ENCODE measurements at places on chromosomes 1 and 21.
A peak's percentile ranks its signal among the peaks of the same experiment; 100 is the strongest.

GRCh38 chr1:3924825-3925220, 24.8 kb upstream of the C1orf174 start:
- DNase-seq, result no peak

DNA sequence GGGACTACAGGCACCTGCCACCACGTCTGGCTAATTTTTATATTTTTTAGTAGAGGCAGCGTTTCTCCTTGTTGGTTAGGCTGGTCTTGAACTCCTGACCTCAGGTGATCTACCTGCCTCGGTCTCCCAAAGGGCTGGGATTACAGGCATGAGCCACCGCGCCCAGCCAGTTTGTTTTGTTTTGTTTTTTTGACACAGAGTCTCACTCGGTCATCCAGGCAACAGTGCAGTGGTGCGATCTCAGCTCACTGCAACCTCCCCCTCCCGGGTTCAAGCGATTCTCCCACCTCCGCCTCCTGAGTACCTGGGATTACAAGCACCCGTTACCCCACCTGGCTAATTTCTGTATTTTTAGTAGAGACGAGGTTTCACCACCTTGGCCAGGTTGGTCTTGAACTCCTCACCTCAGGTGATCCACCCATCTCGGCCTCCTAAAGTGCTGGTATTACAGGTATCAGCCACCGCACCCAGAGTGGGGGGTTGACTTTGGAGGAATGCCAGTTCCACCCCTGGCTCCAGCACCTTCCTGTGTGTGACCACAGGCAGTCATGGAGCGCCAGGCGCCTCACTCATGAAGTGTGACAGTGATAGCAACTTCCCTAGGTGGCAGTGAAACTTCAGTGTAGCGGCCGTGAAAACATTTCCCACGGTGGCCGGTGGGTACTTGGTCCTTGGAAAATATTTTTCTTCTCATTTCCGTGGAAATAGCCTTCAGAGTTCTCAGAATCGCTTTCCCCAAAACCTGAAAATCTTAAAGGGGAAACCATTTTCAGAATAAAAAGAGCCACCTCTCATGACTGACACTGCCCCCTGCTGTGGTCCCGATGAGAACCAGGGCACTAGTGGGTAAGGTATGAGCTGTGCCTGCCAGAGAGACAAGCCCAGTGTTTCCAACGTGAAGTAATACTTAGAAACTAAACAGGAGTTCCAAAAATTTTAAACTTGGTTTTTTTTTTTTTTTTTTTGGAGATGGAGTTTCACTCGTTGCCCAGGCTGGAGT, 48.6 kb downstream of the WDR4 start:
- no peak for DNase-seq

- DNase-seq, result no peak
Measured at GRCh38 chr1:156434989-156435544, 65.5 kb downstream of the MEF2D start.

GRCh38 chr21:33940164-33940880, 24.7 kb upstream of the ATP5PO start:
- DNase-seq, result peak; percentile 20

GRCh38 chr1:185108321-185108720, 48.4 kb downstream of the TRMT1L start:
- DNase-seq, result no peak

- peak; percentile 69 for DNase-seq
Measured at GRCh38 chr21:32456497-32456918, 44.0 kb downstream of the EVA1C start.

GRCh38 chr1:99748419-99748818, 18.0 kb downstream of the FRRS1 start:
- no peak for DNase-seq

DNA sequence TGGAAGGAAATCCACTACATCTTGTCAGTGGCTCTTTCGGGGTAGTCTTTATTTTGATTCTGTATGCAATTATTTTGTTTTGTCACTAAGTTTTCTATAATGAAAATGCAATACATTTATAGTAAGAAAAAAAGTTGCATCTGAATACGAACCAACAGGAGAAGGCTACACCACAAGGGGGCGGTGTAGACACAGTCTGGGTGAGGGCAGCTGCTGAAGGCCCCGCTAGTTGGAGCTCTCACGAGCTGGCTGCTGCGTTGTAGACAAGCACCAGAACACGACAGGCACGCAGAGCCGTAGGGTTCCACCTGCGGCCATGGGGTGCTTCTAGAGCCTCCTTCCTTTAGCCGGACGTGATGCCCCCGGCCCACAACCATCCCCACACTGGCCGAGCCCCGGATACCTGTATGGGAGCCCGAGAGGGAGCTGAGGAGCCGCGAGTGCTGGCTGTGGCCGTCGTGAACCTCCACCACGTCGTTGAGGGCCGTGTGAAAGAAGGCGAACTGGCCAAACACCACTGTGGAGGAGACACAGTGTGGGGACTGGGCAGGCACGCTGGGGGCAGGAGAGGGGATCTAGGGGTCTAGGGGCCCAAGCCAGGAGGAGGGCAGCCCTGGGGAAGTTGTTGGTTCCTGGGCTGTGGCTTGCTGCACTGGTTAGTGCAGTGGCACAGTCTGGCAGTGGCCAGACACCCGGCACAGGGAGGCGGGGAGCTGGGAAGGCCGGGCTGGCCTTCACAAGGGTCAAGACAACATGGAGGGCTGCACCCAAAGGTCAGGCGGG, 160.8 kb downstream of the ZSCAN20 start:
- DNase-seq, result peak; percentile 94

- no peak for DNase-seq
Measured at GRCh38 chr21:18118566-18118965, 126.1 kb upstream of the CHODL start.

- no peak for DNase-seq
Measured at GRCh38 chr1:3322450-3323020, 131.9 kb upstream of the ARHGEF16 start.

DNA sequence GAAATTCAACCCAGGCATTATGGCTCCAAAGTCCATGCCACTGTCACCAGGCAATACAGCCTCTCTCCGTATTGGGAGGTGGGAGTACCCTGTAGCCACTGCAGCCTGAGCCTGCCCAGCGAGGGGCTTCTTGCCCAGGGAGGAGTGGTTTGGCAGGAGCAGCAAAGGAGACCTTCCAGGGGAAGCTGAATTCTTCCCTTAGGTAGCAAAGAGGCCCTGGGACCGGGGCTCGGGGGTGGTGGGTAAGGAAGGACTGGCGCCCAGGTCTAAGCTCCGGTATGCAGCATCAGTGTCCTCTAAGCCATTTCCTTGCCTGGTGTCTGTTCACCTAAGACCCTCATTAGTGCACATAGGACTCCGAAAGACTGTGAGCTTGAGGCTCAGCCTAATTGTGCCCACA, 17.0 kb downstream of the TNNT2 start:
- no peak for DNase-seq

- peak; percentile 90 for DNase-seq
Measured at GRCh38 chr21:16420031-16420724, 690.4 kb downstream of the USP25 start.

- peak; percentile 26 for DNase-seq
Measured at GRCh38 chr1:240100371-240100934, 8.8 kb downstream of the FMN2 start.

DNA sequence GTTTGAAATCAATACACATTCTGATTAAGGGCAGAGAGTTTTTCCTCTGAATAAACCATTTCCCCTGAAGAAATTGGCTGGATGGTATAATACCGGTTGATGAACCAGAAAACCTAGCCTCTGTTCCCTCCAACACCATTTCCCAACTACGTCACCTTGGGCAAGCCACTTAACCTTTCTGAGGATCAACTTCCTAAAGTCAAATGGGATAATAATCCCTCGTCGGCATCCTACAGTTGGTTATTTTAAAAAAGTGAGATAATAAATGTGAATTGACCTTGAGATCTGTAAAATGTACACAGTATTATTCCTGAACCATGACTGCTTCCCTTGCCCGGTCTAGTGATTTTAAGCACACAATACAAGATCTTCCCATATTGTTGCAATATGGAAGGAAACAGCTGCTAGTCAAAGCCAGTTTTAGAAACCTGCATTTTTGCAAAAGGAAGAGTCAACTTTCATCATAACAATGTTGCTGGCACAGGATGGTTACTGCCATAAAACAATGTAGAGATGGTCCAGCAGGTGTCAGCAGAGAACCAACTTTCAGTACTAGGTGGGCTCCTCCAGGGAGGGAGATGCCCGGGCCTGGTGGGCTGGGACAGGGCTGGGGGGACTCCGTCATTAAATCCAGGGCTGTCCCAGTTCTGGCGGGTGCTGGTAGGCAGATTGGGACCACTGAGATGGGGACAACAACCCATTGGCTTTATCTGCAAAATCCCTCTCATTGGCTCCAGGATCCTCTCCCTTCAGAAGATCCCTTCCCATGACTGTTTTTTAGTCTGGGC, 5.2 kb upstream of the HLX start:
- DNase-seq, result peak; percentile 59

GRCh38 chr1:212946872-212947271, 3.5 kb upstream of the VASH2 start:
- DNase-seq, result no peak

DNA sequence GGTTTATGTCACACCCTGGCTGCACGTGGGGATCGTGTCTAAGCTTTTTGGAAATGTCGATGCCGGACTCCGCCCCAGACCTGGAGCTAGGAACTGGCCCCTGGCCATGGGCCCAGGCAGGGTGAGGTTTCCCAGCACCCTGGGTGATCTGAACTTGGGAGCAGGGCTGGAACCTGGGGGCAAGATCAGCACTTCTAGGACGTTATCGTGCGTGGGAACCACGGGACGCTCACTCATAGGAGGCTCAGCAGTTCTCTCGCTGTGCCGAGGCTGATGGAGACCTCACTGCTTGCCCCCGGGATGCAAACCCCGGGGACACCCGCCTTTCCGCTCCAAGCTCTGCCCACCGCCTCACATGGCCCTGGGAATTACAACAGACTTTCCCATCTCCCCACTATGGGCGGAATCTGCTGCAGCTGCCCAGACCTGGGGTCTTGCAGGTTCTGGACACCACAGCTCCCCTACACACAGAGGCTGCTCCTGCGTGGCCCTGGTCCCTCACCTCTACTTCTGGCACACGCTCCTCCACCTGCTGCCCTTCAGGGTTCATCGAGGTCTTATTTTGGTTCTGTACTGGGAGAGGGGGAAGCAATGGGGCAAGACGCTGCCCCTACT, 35.9 kb downstream of the COL18A1 start:
- no peak for DNase-seq

- no peak for DNase-seq
Measured at GRCh38 chr21:19830446-19830845, 1167.8 kb upstream of the NCAM2 start.

- peak; percentile 39 for DNase-seq
Measured at GRCh38 chr1:172723251-172723650, 64.3 kb downstream of the FASLG start.

- DNase-seq, result peak; percentile 44
Measured at GRCh38 chr1:156641761-156642264, at the start of gene BCAN. BCAN (plus strand) TSS chr1:156642117; CDS start chr1:156646055, 3,938 bp downstream.

DNA sequence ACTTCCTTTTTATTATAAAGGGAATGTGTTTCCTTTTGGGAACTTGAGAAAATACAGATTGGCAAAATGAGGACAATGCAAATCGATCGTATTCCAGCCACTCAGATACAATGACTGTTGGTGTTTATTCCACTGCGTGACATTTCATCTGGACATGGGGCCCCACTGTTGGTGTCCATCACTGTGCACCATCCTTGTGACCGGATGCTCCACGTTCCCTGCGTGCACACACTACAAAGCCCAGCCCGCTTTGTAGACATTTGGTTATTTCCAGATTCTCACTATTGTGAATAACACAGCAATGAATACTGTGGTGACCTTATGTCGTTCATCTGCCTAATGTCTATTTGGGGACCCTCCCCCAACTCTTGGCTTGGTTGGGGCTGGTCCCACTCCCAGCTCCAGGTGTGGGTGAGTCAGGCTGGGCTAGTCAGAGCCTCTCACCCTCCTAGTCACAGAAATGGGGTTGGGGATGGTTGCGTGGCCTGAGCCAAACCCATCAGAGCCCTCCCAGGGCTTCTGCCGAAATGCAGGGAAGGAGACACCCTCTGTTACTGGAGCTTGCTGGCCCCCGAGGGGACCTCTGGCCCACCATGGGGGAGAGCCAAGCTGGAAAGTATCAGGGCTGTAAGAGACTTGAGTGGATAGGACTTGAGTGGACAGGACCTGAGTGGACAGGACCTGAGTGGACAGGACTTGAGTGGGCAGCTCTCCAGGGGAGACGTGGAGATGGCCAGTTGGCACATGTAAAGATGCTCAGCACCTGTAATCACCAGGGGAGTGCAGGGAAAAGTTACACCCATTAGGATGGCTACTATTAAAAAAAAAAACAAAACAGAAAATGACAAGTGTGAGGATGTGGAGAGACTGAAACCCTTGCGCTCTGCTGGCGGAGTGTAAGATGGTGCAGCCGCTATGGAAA, 57.1 kb upstream of the ADARB1 start:
- no peak for DNase-seq

DNA sequence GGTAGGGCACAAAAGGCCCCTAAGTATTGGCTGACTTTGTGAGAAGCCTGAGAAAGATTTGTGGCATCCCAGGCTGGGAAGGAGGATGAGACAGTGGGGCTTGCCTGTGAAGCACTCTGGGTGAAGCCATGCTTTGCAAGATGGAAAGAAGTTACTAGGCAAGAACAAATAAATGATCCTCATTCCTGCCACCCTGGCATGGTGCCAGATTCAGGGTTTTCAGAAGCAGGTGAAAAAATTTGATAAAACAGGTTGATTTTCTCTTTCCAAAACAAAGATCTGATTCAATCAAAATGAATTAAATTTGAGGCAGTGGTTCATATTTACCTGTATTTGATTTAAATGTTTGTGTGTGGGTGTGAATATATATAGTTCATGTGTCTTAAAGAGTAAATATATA, 386.9 kb upstream of the PROX1 start:
- no peak for DNase-seq

- DNase-seq, result peak; percentile 78
Measured at GRCh38 chr1:220818421-220819173, 31.9 kb downstream of the MTARC1 start.

- DNase-seq, result no peak
Measured at GRCh38 chr1:229046251-229046853, 224.6 kb upstream of the RAB4A start.

DNA sequence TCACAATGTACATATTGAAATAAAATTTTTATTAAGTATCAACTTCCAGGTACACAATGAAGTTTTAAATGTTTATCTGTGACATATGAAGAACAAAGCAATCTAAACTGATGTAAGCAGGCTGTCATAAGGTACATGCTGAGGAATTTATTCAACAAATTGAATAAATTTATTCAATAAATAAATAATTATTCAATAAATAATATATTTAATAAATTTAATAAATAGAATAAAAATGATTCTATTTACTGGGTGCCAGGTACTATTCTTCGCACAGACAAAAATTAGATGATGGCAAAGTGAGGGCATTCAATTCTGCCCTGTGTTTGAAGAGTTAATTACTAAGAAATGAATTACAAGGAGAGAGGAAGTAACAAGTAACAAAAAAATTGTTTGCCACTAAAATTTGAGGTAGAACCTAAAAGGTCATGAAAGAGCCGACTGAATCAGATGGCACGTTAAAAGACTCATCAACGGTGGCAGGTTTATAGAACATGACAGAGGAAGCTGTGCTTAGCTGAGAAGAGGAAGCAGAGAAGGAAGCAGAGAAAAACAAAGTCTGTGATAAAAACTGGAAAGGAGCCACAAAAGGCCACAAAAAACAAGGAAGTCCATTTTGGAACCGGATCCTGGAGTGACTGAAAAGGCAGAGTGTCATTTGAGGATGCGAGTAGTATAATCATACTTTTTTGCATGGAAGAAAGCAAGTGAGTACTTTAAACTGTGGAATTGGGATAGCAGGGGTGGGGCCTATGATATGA, 2.2 kb upstream of the USP24 start:
- no peak for DNase-seq

GRCh38 chr1:17674726-17675500, 80.2 kb upstream of the ACTL8 start:
- DNase-seq, result no peak
